Activated T-helper 17 cell treated with anti-CD3 and anti-CD28 coated beads, Interleukin-2, amount 50 U/mL, for 72 hours (primary cell): ENCODE measurements at places on chromosomes 5 and 9.

- ATAC-seq = no peak
Observed at GRCh38 chr9:74784506-74784905, 103.2 kb downstream of the TRPM6 start.

- no peak for ATAC-seq
Observed at GRCh38 chr5:17302106-17302505, 84.7 kb downstream of the BASP1 start.

GRCh38 chr9:36158917-36159316 lies 10.3 kb upstream of the CCIN start:
- ATAC-seq = no peak

- ATAC-seq = no peak
Observed at GRCh38 chr5:10874541-10874940, 113.5 kb upstream of the DAP start.

DNA sequence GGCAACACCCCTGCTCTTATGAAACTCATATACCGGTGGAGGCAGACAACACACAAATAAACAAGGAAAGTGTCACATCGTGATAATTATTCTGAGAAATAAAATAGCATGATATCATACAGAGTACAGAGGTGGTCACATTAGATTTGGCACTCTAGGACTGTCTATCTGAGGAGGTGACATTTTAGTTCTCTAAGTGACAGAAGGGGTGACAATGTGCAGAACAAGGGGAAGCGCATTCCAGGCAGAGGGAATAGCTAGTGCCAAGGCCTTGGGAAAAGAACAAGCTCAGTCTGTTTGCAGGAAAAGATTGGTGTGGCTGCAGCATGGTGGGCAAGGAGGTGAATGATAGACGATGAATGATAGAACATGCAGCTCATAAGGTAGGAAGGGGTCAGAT lies 12.7 kb upstream of the IRF1 start:
- no peak for ATAC-seq

- ATAC-seq = no peak
Observed at GRCh38 chr5:67195406-67196275, 958 bp downstream of the CD180 start.

GRCh38 chr9:127923046-127923445 lies 6.2 kb upstream of the ST6GALNAC4 start:
- ATAC-seq = no peak

DNA sequence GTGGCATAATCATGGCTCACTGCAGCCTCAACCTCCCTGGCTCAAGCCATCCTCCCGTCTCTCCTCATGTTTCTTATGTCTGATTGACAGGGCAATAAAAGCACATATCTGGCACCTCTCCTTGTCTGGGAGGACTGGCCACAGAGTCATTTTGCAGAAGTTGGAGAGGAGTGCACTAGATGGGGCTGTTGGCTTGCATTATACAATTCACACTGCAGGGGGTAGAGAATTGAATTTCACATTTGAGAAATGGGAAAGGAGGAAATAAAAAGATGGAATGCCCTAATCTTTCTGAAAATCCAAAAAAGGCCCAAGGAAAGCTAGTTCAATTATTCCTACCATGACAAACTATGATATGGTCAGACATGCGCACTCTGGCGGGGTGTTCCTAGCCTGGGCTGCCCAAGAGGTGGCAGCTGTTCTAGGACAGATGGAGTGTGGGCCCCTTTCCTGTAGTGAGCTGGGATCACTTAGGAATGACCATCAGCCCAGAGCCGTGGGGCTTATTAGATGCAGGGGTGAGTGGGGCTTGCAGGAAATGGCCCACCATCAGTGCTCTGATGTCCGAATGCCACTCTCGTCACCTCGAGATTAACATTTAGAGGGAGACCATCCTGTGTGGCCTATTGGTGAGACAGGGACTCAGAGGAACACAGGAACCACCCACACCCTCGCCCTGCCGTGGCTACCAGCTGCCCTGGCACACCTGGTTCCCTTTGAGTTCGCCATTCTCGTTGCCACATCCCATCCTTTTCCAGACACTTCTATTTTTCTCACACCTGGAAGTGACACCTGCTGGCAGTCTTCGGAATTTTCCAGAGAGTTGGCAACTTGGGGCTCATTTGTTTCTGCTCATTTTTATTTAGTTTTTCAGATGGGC lies 21.8 kb upstream of the ANKRD18A start:
- no peak for ATAC-seq

GRCh38 chr9:79257790-79258351 lies 313.9 kb upstream of the TLE4 start:
- ATAC-seq = no peak
